ENCODE measurements at places on chromosomes 3 and 15. TPM values are rescaled to one million over a fixed set of nuclear protein-coding genes. Genes with fewer than 3 reads are reported as not detected.

Gene ARHGAP31
- 114 TPM for total RNA-seq

Gene TMEM212
- not detected for total RNA-seq

Gene PLCL2
- 18.8 TPM for total RNA-seq

Gene GRAMD2A
- total RNA-seq = 0.31 TPM

Gene NME9
- total RNA-seq = not detected

GRCh38 chr3:103991-104390, 92.6 kb upstream of the CHL1 start:
- no peak overlapping the region for H3K27ac ChIP-seq
- H3K27me3 ChIP-seq = no peaks in the 10 kb centered on the region
- H3K36me3 ChIP-seq = no peaks in the 10 kb centered on the region
- H3K4me1 ChIP-seq = no peaks in the 10 kb centered on the region
- H3K4me3 ChIP-seq = no peak overlapping the region

GRCh38 chr15:25544076-25544475, 105.3 kb upstream of the UBE3A start:
- no peak overlapping the region for H3K27ac ChIP-seq
- no peak overlapping the region for H3K4me3 ChIP-seq
- DNase-seq = no peak
- peaks cover 1% of the 10 kb centered on the region for H3K27me3 ChIP-seq

- peaks cover 7% of the 10 kb centered on the region for H3K27me3 ChIP-seq
- H3K4me3 ChIP-seq = no peak overlapping the region
- no peaks in the 10 kb centered on the region for H3K36me3 ChIP-seq
- H3K27ac ChIP-seq = peak overlapping the region; percentile 94
- peaks cover 68% of the 10 kb centered on the region for H3K4me1 ChIP-seq
Measured at GRCh38 chr15:66617137-66618090, 51.6 kb upstream of the LCTL start.

GRCh38 chr3:73513260-73513659, 111.5 kb downstream of the PDZRN3 start:
- no peak overlapping the region for H3K27ac ChIP-seq
- no peaks in the 10 kb centered on the region for H3K36me3 ChIP-seq
- H3K27me3 ChIP-seq = no peaks in the 10 kb centered on the region

DNA sequence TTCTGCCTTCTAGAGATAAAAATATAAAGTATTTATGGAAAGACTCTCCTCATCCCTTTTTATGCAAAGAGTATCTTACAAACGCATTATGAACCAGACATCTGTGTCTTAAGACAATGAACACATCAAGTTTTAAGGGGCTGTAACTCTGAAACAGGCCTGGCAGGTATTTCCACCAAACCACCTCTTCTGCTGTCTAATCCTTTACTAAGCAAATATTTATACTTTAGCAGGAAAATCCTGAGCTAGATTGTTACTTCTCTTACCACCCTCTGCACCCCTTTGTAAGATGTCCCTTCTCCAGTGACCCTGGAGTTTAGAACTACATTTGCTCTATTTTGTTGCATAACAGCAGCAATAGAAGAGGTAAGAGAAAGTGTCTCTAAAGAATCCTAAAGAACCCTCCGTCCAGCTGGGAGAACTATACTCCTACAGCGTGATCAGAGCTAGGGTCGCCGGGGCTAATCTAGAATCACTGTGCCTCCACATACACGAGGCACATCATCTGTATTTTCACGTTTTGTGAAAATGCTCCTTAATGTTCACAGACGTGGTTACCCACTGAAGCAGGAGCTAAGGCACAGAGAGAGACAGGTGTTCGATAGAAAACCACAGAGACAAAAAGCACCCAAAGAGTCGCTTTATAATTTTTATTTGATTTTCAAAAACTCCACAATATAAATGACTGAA, 129.6 kb downstream of the FOXP1 start:
- H3K36me3 ChIP-seq = no peaks in the 10 kb centered on the region
- no peak for DNase-seq
- H3K27me3 ChIP-seq = no peaks in the 10 kb centered on the region
- H3K27ac ChIP-seq = no peak overlapping the region
- peaks cover 12% of the 10 kb centered on the region for H3K4me1 ChIP-seq

DNA sequence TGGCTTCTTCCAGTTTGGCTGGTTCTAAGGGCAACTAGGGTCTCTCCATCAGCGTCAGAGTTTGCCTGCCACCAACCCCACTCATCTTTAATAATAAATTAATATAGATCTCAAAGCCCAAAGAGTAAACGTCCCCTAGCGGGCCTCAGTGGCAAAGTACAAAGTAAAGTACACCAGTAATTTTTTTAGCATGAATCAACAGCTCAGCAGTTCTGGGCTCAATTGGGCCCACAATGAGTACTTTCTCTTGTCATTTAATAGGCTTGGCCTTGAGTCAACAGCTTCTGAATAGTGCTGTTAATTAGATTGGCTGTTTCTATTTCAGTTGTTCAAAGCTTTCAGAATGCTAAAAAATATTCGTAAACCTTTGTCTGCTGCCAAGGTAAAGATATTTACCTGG, 89.0 kb upstream of the PFN2 start:
- H3K27ac ChIP-seq = no peak overlapping the region
- H3K36me3 ChIP-seq = peaks cover 4% of the 10 kb centered on the region
- no peaks in the 10 kb centered on the region for H3K4me1 ChIP-seq
- no peak for DNase-seq
- peaks cover 1% of the 10 kb centered on the region for H3K27me3 ChIP-seq

GRCh38 chr3:21540265-21540664, 210.7 kb downstream of the ZNF385D start:
- peaks cover 3% of the 10 kb centered on the region for H3K36me3 ChIP-seq
- no peaks in the 10 kb centered on the region for H3K4me1 ChIP-seq
- H3K27me3 ChIP-seq = peaks cover 2% of the 10 kb centered on the region
- H3K27ac ChIP-seq = no peak overlapping the region
- DNase-seq = no peak
